CD4-positive, alpha-beta T cell treated with Interferon alpha-2 for 1 hour (primary cell): ENCODE measurements at places on chromosomes 11 and 22.

- no peak for DNase-seq
Measured at GRCh38 chr22:25482868-25483639, 81.4 kb upstream of the GRK3 start.

DNA sequence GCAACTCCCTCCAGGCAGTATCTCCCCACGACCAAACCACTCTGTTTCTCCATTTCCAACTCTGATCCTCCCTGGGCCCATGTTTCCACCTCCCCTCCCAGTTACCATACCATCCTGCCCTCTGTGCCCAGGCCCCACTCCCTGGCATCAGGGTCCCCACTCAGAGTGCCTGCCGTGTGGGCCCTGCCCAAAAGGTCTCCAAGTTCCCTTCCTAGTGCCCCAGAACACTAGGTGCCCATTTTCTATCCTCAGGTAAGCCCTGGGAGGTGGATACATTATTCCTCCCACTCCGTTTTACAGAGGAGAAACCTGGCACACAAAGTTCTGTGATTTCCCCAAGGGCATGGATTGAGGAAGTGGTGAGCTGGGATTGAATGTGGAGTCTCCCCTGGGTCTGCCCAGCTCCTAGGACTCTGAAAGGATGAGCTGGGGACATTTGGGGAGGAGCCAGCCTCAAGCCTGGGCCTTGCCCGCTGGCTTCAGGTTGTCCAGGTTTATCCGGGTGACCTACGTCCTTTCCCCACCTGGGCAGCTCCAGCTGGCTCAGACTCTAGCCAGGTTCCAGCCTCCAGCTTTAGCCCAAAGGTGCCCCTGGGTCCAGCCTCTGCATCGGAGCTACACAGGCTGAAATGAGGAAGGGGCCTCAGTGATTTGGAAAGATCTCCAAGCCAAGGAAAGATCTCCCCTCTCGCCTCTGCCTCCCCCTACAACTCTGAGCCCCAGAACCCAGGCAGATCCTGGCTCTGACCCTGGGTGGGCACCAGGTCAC is 2.2 kb upstream of the GSTT4 start:
- DNase-seq = no peak

DNA sequence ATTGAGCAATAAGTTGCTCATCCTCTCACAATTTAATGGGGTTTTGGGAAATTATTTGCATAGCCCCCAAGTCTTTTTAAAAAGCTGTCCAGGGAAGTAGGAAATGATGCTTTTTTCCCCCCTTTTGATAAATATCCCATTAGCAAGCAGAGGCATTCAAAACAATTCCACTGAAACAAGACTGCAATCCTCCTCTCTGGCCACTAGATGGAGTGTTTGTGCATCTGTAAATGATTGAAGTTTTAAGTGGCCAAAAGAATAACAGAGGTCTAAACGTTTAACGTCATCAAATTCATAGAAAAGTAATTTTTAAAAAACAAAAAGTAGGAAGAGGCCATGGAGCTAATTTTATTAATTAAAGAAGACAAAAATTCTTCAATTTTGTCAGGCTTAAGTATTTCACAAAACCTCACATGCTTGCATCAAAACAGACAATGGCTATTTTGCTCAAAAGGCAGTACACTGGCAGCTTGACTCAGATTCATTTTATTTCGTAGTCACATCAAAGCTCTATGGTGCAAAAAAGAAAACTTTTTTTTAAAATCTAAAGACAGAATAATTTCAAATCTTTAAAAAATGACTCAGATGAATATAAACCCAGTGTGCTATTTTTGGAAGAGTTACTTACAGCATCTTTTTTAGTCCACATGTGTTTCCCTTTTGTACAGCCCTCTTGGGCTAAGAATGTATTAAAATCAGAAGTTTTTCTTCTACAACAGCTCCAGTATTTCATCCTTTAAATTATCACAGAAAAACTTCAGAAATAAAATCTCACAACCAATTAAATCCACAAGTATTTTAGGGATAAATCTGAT is 17.8 kb downstream of the CHORDC1 start:
- peak; percentile 68 for DNase-seq

DNA sequence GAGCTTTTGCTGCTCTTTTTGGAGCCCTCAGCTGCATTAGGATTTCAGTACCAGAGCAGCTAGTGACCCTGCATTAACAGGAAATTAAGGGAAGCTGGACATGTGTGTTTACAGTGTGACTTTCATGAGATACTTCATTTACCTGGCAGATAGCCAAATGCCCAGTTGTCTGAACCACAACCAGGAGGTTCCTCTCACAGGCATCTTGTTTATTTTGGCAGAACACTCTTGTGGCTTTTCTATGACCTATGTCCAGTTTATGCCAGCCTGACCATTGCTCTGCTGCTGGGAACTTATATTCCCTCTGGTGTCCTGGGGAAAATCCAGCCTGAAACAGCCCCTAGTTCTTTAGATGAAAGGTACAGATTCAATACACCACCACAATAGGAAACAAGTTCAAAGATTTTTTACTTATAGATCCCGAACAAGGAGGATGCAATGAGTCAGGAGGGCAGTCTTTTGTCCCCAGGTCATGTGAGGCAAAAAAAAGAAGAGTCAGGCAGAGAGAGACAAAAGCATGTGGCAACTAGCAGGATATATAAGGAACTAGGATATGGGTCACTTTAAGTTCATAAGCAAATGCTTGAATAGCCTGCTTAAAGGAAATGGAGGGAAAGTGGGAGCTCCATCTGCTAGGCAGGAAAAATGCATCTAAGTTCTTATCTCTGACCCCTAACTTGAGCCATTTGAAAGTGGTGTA is 379.3 kb downstream of the INSC start:
- no peak for DNase-seq

DNA sequence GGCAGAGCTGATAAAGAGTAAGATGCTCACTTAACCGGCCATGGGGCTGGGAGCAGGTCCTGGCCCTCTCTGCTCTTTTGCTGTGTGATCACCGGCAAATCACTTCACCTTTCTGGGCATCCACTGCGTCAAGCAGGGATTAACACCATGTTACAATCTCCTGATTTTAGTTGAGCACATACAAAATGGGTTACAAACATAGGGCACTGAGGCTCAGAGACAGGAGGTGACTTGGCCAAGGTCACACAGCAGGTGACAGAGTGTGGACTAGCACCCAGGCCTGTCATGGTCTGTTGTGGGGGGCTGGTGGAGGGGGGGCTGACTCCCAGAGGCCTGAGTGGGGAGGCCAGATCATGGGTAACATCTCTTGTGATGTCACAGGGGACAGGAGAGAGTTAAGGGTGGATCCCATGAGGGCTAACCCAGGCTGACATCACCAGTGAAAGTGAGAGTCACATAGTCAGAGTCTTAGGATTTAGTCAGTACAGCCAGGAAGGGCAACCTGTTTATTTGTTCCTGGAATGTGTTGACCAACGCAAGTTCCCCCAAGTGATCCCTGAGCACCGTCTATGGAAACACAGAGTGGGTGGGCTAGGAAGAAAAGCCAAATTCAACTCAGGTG is 27.8 kb downstream of the GDPD5 start:
- no peak for DNase-seq

DNA sequence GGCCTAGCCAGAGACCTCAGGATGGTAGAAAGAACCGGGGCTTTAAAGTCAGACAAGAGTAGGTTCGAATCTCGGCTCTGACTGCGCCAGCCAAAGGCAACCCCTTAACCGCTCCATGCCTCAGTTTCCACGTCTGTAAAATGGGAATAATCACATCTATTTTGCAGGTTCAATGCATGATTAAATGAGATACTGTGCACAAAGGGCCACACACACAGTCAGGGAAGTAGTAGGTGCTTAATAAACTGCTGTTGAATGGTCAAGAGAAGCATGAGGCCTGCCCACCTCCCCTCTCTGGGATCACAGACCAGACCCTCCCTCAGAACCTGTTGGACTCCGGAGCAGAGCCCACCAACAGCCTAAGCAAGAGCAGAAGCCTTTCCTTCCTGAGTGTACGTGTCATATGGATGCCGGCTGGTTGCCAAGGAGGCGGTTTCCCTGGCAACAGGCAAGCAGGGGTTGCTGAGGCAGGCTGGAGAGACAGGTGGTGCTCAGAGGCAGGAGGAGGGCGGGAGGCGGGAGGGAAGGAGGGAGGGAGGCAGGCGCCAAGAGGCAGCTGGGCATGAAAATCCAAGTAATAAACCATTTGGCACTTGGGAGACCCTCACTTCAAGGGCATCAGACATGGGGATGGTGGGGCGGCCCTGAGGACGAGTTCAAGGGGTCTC is 43.9 kb downstream of the NFAM1 start:
- DNase-seq = no peak

GRCh38 chr22:35538801-35539321 is 1.8 kb upstream of the RASD2 start:
- DNase-seq = peak; percentile 33

DNA sequence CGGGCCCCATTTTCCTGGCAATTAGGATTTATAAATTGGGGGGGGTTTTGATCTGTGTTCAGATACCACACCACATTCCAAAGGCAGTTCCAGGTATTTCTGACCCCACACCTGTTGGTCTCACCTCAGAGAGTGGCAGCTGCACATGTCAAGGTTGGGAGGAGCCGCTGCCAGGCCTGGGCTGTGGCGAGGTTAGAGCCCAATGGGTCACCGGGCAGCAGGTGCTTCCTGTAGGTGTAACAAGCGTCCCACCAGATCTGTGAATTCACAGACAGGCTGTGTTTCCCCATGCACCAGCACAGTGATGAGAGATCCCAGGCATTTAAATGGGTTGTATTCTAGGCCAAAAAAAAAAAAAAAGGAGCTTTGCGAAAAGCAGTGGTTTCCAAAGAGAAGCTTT is 58.6 kb downstream of the CABIN1 start:
- no peak for DNase-seq

DNA sequence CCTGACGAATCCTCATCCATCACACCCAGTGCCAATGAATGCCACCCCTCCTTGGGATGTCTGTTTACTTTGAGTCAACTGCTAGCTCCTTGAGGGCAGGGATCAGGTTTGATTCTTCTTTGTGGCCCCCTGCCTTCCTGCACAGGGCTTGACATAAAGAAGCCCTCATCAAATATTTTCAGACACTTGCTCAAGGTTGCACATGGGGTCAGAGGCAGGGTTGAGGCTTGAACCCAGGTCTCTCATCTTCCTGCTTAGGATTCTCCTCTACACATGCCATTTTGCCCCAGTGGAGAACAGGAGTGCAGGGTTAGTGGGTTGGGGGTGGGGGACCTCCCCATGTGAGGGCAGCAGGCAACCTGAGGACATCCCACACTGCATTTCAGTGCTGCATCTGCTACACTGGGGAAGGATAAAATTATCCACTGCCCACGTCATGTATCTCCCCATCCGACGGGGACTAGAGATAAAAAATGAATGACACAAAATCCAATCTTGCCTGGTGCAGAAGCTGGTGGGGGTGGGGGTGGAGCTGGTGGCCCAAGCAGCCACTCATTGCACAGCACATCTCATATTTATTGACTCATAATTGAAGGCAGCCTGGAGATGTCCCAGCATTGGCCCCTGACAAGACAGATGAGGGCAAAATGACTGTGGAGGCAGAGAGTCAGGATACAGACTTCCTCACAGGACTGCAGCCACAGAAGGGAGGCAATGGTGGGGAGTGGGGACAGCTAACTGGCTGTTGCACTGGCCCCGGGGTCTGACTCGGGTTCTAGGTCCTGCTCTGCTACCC is 41.3 kb downstream of the NEU3 start:
- no peak for DNase-seq

- DNase-seq = no peak
Measured at GRCh38 chr11:2795491-2795991, 90.0 kb downstream of the CDKN1C start.

- no peak for DNase-seq
Measured at GRCh38 chr22:43437871-43438475, 26.2 kb downstream of the MPPED1 start.

- no peak for DNase-seq
Measured at GRCh38 chr11:103961010-103961409, 75.4 kb upstream of the DDI1 start.

DNA sequence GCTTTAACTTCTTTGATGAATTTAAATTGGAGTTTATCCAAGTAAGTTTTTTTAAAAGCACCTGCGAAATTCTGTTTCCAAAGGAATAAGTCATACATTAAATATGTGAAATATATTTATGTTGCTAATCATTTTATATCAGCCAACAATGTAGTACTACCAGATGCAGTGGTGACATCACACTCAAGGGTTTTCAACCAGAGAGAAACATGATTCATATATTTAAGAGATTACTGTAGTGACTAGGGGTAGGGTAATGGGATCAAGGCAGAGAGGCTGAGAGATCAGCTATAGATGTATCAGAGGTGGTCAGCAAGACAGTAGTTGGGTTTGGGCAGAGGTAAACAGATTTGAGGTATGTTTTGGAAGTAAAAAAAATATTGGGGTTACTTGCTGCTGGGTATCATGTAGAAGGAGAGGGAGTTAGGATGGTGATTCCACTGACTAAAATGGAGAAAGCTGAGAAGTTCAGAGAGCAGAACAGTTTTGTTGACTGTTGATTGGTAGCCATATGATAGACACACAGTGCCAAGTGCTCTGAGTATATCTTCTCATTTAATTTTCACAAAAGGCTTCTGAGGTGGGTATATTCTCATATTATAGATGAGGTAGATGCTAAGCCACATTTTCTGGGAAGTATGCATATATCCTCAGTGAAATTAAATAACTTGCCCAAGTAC is 39.4 kb downstream of the CEP57 start:
- no peak for DNase-seq

GRCh38 chr11:1008001-1008802 is 28.3 kb downstream of the MUC6 start:
- no peak for DNase-seq

DNA sequence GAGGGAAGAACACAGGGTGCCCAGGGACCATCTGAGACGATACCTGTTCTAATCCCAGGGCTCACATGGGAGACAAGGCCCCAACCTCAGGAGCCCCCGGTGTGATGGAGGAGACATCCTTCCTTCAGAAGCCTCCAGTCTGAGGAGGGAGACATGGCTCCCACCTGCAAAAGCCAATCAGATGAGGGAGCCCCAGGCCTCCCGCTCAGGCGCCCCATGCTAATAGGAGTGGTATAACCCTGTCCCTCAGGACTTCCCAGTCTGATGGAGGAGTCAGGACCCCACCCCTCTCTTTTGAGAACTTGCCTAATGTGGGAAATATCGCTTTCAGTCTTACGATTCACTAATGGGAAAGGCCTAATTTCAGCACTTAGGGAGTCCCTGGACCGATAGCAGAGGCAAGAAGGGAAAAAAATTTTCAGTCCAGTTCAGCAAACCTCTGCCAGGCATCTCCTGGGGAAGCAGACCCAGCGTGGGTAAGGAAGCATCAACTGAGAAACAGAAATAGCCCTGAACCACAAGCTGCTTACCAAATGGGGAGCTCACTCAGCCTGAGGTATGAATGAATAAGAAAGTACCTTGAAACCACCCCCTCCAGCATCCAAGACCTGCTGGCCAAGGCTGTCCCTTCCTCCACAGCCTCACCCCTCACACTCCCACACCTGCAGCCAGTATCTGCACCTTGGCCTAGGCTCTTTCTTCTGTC is 5.9 kb downstream of the ARRB1 start:
- DNase-seq = no peak

DNA sequence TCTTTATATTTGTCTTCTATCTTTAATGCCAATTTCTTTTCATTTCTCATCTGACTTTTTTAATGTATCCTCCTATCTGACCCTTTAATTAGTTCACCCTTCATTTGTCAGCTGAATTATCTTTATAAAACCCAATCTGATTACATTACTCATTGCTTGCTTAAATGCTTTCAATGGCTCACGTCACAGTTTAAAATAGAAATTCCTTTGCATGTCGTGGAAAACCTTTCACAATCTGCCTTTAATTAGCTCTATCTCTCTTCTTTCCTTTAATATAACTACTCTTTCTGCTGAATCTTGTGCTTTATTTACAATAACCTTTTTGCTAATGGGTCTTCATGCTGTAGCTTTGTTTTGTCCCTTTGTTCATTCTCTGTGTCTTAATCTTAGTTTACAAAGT is 125.7 kb downstream of the DYNC2H1 start:
- no peak for DNase-seq
